ENCODE measurements at places on chromosomes 6 and 20.

- no peak for DNase-seq
- H3K27me3 ChIP-seq, result no peaks in the 10 kb centered on the region
- no peaks in the 10 kb centered on the region for H3K36me3 ChIP-seq
- H3K4me3 ChIP-seq, result no peak overlapping the region
- H3K27ac ChIP-seq, result no peak overlapping the region
- H3K4me1 ChIP-seq, result peaks cover 5% of the 10 kb centered on the region
Observed at GRCh38 chr6:149482545-149483333, 2.1 kb downstream of the ZC3H12D start.

GRCh38 chr6:79269877-79270276, 35.4 kb upstream of the HMGN3 start:
- H3K27me3 ChIP-seq, result no peaks in the 10 kb centered on the region
- no peak for DNase-seq
- no peaks in the 10 kb centered on the region for H3K4me1 ChIP-seq
- no peak overlapping the region for H3K4me3 ChIP-seq
- no peaks in the 10 kb centered on the region for H3K36me3 ChIP-seq
- H3K27ac ChIP-seq, result no peak overlapping the region

GRCh38 chr6:41719436-41720261, 15.8 kb downstream of the TFEB start:
- no peak for DNase-seq
- H3K27me3 ChIP-seq, result no peaks in the 10 kb centered on the region
- no peak overlapping the region for H3K27ac ChIP-seq
- H3K36me3 ChIP-seq, result peaks cover 6% of the 10 kb centered on the region
- H3K4me1 ChIP-seq, result peaks cover 48% of the 10 kb centered on the region

DNA sequence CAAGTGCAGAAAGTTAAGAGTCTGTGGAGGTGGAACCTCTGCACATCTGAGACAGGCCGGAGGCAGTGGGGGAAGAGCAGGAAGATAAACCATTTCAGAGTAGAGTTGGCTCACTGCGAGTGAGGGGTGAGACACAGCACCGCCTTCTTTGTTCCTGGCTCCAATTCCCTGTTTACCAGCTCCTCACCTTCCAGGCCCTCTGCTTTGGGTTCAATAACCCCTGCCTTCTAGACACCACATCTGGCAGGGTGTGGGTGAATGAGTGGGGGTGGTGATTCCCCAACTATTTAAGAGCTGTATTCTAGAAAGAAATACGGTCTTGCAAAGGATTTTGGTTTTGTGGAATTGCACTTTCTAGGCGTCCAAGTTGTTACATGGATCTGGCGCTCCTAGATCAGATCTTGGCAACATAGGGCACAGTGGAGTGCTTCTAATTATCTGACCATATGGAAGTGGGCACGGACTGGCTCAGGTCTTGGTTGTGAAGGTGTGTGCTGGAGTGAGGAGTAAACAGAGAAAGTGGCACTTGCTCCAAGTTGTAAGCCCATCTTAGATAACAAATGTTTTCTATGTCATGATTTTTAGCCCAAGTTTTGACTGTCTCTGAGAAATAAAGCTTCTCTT, 141.6 kb upstream of the NRN1 start:
- no peak overlapping the region for H3K4me3 ChIP-seq
- DNase-seq, result no peak
- H3K27ac ChIP-seq, result no peak overlapping the region
- H3K4me1 ChIP-seq, result no peaks in the 10 kb centered on the region

DNA sequence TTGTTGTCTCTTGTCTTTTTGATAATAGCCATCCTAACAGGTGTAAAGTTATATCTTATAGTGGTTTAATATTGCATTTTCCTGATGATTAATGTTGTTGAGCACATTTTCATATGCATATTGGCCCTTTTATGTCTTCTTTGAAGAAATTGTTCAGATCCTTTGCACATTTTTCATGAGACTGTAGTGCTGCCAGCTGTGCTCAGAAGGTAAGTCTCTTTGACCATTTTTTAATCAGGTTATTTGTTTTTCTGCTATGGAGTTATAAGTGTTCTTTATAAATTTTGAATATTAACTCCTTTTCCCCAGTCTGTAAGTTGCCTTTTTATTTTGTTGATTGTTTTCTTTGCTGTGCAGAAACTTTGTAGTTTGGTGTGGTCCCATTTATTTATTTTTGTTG, 55.8 kb upstream of the ZNF184 start:
- no peaks in the 10 kb centered on the region for H3K27me3 ChIP-seq
- no peak overlapping the region for H3K27ac ChIP-seq
- H3K4me3 ChIP-seq, result no peak overlapping the region
- no peaks in the 10 kb centered on the region for H3K4me1 ChIP-seq
- no peaks in the 10 kb centered on the region for H3K36me3 ChIP-seq

DNA sequence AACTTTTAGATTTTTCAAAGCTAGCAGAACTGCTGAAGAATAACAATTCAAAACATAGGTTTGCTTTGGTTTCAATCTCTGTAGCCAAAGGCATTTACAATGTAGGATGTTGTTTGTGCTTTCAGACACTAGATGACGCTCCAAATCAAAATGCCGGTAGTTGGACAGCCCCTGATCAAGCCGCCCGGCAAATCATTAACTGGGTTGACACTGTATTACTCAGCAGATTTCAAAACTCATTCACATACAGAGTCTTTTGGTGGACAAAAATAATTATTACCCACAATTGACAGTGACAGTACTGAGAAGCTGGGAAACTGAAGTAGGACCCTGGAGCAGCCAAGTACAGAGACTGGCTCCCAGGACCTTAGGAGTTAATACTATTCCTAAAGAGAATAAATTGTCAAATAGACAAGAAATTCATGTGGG, 21.3 kb upstream of the HFE start:
- H3K27me3 ChIP-seq, result no peaks in the 10 kb centered on the region
- H3K27ac ChIP-seq, result peak overlapping the region; percentile 23
- peak; percentile 87 for DNase-seq
- no peak overlapping the region for H3K4me3 ChIP-seq

DNA sequence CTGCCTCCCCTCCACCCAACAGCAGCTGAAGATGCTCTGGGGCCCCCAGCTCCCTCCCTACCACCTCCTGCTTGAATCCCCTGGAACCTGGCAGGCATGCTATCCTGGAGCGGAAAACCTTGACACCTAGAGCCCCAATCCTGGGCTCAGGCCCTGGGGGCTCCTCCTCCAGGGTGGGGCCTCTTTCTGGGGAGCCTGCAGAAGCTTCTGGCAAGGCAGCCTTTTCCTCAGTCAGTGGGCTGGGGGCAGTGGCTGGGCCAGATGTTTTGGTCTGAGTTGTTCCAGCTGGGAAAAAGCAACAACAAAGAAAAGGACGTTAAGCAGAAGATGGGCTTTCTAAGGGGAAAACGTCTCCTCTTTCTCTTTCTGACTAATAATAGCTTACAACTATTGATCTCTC, 21.1 kb downstream of the KIAA1755 start:
- no peak overlapping the region for H3K27ac ChIP-seq
- H3K4me3 ChIP-seq, result no peak overlapping the region
- H3K36me3 ChIP-seq, result no peaks in the 10 kb centered on the region
- H3K4me1 ChIP-seq, result no peaks in the 10 kb centered on the region

DNA sequence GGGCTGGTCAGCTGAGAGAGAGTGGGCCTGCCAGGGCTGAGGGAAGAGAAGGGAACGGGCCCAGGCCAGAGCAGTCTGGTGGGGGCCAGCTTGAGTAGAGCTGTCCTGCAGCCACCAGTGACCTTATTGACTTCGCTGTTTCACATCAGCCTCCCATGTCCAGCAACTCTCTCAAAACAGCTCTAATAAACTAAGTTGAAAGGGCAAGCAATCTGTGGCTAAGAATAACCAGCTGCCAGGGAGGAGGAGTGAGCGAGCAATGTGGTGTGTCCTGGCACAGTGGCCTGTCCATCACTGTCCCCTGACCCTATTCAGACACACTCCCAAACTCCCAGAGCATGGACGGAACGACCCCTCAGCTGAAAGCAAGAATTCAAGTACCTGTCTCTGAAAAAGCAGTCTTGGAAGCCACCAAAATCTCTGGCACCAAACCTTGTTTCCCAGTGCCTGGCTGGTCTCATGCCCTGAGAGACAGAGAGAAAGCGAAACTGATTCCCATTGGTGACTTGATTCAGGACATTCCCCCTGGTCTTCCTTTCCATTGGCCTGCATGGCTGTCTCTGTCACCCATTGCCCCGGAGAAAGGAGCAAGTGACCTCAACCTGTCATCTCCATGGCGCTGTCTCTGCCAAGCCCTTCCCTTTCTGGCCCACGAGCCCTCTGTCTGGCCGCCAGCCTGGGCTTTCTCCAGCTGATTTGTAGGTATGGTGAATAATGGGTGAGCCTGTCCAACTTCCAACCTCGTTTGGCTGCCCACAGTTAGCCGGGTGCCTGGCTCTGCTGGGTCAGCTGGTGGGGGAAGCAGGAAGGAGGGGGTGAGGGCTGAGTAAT, at the start of gene DDO:
Gene DDO (minus strand): TSS at position 490 of the 831 bp plus-strand sequence. CDS start 2,113 bp downstream, outside the sequence.
- peaks cover 7% of the 10 kb centered on the region for H3K4me1 ChIP-seq
- no peak within 1 kb of the TSS for H3K27ac ChIP-seq
- DNase-seq, result peak; percentile 54
- H3K4me3 ChIP-seq, result peak within 1 kb of the TSS; percentile 44
- H3K36me3 ChIP-seq, result no peaks in the 10 kb centered on the region

- DNase-seq, result no peak
- no peak overlapping the region for H3K4me3 ChIP-seq
- peaks cover 6% of the 10 kb centered on the region for H3K36me3 ChIP-seq
- H3K27me3 ChIP-seq, result no peaks in the 10 kb centered on the region
- H3K27ac ChIP-seq, result no peak overlapping the region
Observed at GRCh38 chr20:44414808-44415207, 59.3 kb downstream of the HNF4A start.

- DNase-seq, result no peak
- no peak overlapping the region for H3K27ac ChIP-seq
- no peak overlapping the region for H3K4me3 ChIP-seq
- H3K36me3 ChIP-seq, result no peaks in the 10 kb centered on the region
Observed at GRCh38 chr20:64244870-64245603, 10.5 kb upstream of the PCMTD2 start.

DNA sequence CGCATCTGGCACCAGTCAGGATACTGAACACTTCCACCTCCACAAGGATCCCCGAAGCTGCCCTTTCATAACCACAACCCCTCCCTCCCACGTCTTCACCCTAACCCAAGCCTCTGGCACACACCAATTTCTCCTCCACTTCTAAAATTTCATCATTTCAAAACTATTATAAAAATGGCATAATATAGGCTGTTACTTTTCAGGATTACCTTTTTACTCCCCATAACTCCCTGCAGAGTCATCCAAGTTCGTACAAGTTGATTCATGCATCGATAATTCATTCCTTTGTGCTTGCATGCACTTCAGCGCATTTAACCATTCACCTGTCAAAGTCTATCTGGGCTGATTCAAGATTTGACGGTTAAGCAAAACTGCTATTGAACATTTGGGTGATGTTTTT, 30.6 kb upstream of the LY86 start:
- no peak overlapping the region for H3K4me3 ChIP-seq
- H3K27ac ChIP-seq, result peak overlapping the region; percentile 90
- H3K36me3 ChIP-seq, result no peaks in the 10 kb centered on the region
- H3K4me1 ChIP-seq, result peaks cover 57% of the 10 kb centered on the region

DNA sequence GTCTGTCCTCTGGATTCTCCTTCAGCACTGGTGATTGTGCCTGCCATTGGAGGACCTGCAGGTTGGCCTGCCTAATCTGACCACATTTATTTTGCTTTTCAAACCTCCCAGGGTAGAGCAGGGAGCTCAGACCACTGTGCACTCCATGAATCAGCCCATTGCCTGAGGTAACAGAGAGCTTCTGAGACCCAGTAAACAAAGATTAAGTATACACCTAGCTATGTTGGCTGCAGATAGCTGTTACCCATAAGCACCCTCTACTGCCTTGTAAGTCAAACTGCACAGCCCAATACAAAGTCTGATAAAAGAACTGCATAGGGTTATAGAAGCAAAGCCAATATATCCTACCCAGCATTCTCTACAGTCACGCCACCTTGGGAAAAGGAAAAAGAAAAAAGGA, 338.7 kb downstream of the HTR1B start:
- H3K4me1 ChIP-seq, result peaks cover 4% of the 10 kb centered on the region
- no peak overlapping the region for H3K27ac ChIP-seq
- no peaks in the 10 kb centered on the region for H3K27me3 ChIP-seq
- H3K4me3 ChIP-seq, result no peak overlapping the region

- no peaks in the 10 kb centered on the region for H3K27me3 ChIP-seq
- H3K4me1 ChIP-seq, result no peaks in the 10 kb centered on the region
- DNase-seq, result no peak
- H3K27ac ChIP-seq, result no peak overlapping the region
Observed at GRCh38 chr6:14429396-14429795, 311.8 kb downstream of the CD83 start.

DNA sequence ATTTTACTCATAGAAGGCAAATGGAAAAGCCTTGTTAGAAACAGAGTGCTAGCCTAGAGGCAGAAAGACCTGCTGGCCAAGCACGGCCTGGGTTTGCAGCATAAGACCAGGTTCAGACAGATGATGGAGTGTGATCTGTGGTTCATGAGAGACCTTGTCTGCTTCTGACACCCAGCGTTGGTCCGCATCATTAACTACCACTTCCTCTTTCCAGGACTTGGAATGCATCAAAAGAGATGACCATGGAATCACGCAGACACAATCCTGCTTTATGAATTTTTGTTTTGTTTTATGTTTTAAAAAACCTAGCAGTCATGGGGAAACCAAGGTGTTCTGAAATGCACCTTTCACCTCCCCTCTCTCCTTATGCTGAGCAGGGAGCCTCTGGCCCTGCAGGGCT, 76.8 kb upstream of the SYNDIG1 start:
- no peaks in the 10 kb centered on the region for H3K4me1 ChIP-seq
- H3K27ac ChIP-seq, result no peak overlapping the region
- no peak overlapping the region for H3K4me3 ChIP-seq
- DNase-seq, result no peak

GRCh38 chr6:43226192-43226851, 3.0 kb downstream of the DNPH1 start:
- peaks cover 16% of the 10 kb centered on the region for H3K36me3 ChIP-seq
- no peak overlapping the region for H3K27ac ChIP-seq
- no peak for DNase-seq
- H3K27me3 ChIP-seq, result peaks cover 4% of the 10 kb centered on the region

DNA sequence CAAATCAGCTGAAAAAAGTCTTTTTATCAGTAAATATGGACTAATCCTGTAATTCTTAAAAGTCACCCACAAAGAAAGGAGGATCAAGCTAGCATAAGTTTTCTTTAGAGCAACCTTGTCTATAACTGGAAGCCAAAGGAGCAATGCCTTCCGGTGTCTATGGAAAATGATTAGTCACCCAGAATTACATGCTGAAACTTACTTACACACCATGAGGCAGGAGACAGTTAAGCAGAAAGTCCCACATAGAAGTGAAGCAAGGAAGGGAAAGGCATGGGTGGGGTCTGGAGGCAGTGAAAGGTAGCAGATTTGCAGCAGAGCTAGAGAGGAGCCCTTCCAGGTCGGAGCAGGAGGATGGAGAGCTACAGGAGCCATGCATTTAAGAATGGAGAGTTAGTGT, 153.7 kb upstream of the RIPOR2 start:
- H3K4me1 ChIP-seq, result peaks cover 6% of the 10 kb centered on the region
- no peak overlapping the region for H3K4me3 ChIP-seq
- H3K27ac ChIP-seq, result peak overlapping the region; percentile 37
- no peaks in the 10 kb centered on the region for H3K36me3 ChIP-seq
- H3K27me3 ChIP-seq, result no peaks in the 10 kb centered on the region

- no peaks in the 10 kb centered on the region for H3K27me3 ChIP-seq
- no peaks in the 10 kb centered on the region for H3K36me3 ChIP-seq
- H3K4me1 ChIP-seq, result peaks cover 39% of the 10 kb centered on the region
- peak overlapping the region; percentile 92 for H3K27ac ChIP-seq
Observed at GRCh38 chr6:30814146-30815040, 69.9 kb upstream of the DDR1 start.

GRCh38 chr6:42696526-42697267, 25.7 kb downstream of the PRPH2 start:
- no peak overlapping the region for H3K27ac ChIP-seq
- H3K4me1 ChIP-seq, result peaks cover 12% of the 10 kb centered on the region
- H3K36me3 ChIP-seq, result peaks cover 36% of the 10 kb centered on the region
- no peak overlapping the region for H3K4me3 ChIP-seq
- DNase-seq, result no peak

GRCh38 chr20:7459083-7459482, 481.2 kb downstream of the HAO1 start:
- DNase-seq, result peak; percentile 42
- H3K4me3 ChIP-seq, result no peak overlapping the region
- H3K4me1 ChIP-seq, result no peaks in the 10 kb centered on the region
